Tongue (tissue), 3 donors: ENCODE measurements at places on chromosomes 3 and 15. TPM values are rescaled to one million over a fixed set of nuclear protein-coding genes. Genes with fewer than 3 reads are reported as not detected.

DNA sequence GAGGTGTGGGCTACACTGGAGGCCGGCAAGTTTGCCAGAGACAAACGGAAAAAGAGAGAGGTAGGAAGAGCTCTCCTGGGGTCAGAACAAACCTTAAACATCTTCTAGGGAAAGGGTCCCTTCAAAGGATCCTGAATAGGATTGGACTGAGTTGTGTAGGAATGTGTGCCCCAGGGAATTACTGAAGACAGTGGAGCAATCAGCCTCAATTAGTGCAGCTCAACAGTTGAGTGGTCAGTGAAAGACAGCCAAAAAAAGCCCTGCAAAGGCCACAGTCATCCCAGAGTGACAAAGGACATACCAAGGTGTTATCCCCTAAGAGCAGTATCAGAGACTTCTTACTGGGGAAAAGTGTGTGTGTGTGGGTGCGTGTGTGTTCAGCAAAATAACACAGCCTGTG lies 70.3 kb downstream of the NUP210 start:
- no peak for DNase-seq

Gene THAP10
- 2.7 TPM for total RNA-seq

Gene GOLGA8B
- 31.3 TPM for total RNA-seq

DNA sequence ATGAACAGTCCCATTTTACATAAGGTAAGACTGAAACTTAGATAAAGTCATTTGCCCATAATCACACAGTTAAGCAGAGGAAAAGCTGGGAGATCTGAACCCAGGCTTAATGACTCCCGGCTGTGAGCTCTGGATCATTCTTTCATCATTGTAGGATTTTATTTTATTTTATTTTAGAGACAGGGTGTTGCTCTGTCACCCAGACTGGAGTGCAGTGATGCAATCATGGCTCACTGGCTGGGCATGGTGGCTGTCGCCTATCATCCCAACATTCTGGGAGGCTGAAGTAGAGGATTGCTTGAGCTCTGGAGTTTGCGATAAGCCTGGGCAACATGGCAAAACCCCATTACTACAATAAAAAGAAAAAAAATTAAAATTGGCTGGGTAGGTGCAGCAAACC lies 31.2 kb upstream of the RAF1 start:
- DNase-seq, result no peak

DNA sequence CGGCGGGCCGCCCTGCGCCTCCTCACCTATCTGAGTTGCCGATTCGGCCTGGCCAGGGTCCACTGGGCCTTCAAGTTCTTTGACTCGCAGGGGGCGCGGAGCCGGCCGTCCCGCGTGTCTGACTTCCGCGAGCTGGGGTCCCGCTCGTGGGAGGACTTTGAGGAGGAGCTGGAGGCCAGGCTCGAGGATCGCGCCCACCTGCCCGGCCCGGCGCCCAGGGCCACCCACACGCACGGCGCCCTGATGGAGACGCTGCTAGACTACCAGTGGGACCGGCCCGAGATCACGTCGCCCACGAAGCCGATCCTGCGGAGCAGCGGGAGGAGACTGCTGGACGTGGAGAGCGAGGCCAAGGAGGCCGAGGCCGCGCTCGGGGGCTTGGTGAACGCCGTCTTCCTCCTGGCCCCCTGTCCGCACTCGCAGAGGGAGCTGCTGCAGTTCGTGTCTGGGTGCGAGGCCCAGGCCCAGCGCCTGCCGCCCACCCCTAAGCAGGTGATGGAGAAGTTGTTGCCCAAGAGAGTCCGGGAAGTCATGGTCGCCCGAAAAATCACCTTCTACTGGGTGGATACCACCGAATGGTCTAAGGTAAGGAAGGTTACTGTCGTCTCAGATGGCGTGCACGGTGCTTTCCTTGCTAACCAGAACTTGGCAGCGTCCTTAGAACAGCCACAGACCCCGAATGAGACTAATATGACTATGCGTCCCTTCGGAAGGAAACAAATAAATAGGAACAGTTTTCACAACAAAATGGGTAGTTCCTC lies 567 bp downstream of the TICRR start:
- no peak for DNase-seq
